Cerebellar nuclear complex (tissue), 1 donor: ENCODE measurements at places on chromosomes 12 and 14.

- DNase-seq, result no peak
These were observed 59.5 kb downstream of the SEL1L start for GRCh38 chr14:81474148-81474492.

DNA sequence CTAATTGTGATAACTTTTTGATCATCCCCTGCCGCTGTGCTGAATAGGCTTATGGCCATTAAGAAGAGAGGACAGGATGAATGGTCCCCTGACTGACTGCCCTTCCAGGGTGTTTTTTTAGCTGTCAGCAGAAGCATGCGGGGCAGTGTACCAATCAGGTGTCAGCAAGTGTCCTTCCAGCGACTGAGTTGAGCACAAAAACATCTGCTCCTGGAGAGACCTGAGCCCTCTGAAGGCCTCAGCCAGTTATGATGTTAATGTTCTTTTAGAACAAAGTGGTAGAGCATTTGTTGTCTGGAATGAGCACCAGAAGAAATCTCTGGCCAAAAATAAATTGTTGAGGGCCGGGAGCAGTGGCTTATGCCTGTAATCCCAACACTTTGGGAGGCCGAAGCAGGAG, 37.5 kb downstream of the P2RX7 start:
- DNase-seq, result no peak

DNA sequence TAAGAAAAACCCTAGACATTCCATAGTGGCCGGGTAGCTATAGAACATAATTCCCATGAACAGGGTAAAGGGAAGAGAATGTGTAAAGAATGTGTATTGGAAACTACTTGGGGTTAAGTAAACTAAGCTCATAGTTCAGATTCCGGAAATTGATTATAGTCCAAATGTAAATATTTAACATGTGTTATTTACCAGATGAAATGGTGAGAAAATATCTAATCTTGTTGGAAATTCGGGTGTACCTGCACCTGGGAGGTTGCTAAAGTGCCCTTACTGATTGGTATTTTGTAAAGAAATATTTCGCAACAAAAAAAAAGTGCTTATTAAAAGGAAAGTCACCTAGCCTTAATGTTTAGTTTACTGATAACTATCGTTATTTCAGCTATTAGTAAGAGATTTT, 14.4 kb downstream of the RASSF9 start:
- DNase-seq, result no peak

- no peak for DNase-seq
These were observed 543.6 kb downstream of the TMEM121 start for GRCh38 chr14:106069804-106070625.

- no peak for DNase-seq
These were observed 12.1 kb downstream of the DDX54 start for GRCh38 chr12:113173081-113173698.
